ENCODE measurements at places on chromosomes 5 and 9.

- DNase-seq: no peak
These were observed 109.7 kb downstream of the MSX2 start for GRCh38 chr5:174834081-174834480.

- no peak for DNase-seq
These were observed 25.2 kb upstream of the TNIP1 start for GRCh38 chr5:151106043-151106442.

DNA sequence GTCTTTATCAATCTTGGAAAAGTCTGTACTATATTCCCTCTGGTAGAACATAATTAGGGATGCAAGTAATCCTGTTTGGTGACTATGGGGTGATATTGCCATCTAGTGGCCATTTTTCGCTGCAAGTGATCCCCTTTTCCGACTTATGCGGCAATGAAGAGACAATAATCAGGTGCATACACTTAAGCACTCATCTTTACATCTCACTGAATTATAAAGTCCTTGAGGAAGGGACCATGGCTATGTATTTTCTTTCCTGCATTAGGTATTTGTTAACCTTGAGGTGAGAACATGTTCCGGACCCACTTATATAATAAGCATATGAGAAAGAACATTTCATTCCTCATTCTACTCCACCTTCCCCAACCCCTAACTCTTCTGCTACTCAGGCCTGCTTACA lies 19.6 kb upstream of the LIX1 start:
- no peak for DNase-seq

GRCh38 chr5:178461004-178461730 lies 129.0 kb downstream of the COL23A1 start:
- peak; percentile 87 for DNase-seq

DNA sequence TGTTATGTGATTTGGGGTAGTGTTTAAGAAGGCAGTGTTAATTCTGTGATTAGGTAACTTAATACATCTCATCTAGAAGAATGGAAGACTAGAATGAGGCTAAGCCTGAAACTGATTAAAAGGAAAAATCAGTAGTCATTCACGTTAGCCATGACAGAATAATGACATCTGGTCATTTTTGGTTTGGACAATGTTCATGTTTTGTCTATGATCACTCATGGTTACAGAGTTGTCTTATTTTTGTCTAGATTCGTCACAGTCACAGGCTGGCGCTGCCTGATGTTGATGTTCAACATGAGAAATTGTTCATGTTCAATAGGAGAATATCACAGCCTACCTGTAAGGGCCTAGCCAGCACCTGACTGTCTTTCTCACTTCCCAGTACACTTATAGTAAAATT lies 9.5 kb upstream of the DOCK2 start:
- no peak for DNase-seq

DNA sequence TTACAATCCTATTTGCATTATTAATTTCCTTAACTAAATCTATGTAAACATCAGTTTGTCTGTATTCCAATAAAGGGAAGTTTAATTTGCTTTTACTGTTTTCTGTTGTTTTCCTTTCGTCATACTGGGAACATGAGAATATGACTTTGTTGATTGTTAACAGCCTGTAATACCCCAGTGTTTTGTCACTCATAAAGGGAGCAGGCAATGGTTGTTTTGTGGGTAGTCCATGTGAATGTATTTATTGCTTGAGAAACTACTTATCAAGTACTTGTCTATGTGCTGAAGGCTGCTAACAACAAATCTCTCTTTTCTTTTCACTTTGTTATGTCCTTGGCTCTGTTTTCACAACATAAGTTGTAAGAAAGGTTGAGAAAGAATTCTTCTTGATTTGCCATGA lies 1070.2 kb upstream of the ACO1 start:
- no peak for DNase-seq
